Stimulated activated naive CD8-positive, alpha-beta T cell treated with anti-CD3 and anti-CD28 coated beads, Interleukin-15, Interleukin-2, amounts not matched to agents 100 U/mL and 50 U/mL, for 24 hours (primary cell): ENCODE measurements at places on chromosomes 3 and 15.

GRCh38 chr15:92294759-92295158, 98.9 kb upstream of the ST8SIA2 start:
- DNase-seq = no peak

DNA sequence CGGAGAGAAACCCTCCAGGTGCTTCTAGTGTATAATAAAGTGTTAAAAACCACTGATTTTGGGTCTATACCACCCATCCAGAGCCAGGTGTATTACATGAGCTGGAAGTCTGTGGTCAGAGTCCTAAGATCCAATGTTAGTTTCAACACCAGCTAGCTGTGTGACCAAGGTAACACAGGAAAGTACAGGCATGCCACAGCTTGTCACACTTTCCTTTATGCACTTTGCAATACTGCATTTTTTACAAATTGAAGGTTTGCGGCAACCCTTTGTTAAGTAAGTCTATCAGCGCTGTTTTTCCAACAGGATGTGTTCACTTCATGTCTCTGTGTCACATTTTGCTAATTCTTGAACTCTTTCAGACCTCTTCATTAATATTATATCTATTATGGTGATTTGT, 201.3 kb upstream of the PRICKLE2 start:
- DNase-seq = no peak

DNA sequence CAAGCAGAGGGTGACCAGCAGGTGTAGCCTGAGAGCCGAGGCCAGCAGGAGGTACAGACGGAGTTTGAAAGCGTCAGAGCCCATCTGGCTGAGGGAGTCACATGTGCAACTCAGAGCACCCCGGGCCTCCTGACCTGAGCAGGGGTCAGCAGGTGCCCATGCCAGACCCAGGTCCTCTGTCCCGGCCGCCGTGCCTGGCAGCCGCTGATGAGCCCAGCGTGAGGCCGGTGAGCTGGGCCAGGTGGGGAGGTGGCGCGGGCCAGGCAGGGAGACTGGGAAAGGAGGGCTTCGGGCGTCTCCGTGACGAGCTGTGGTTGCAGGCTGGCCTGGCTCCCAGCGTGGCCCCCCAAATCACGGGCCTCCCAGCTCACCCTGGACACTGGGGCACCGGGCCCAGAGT, 130.9 kb downstream of the CHSY1 start:
- no peak for DNase-seq

GRCh38 chr3:127106456-127106855, 86.5 kb upstream of the PRR23E start:
- no peak for DNase-seq

DNA sequence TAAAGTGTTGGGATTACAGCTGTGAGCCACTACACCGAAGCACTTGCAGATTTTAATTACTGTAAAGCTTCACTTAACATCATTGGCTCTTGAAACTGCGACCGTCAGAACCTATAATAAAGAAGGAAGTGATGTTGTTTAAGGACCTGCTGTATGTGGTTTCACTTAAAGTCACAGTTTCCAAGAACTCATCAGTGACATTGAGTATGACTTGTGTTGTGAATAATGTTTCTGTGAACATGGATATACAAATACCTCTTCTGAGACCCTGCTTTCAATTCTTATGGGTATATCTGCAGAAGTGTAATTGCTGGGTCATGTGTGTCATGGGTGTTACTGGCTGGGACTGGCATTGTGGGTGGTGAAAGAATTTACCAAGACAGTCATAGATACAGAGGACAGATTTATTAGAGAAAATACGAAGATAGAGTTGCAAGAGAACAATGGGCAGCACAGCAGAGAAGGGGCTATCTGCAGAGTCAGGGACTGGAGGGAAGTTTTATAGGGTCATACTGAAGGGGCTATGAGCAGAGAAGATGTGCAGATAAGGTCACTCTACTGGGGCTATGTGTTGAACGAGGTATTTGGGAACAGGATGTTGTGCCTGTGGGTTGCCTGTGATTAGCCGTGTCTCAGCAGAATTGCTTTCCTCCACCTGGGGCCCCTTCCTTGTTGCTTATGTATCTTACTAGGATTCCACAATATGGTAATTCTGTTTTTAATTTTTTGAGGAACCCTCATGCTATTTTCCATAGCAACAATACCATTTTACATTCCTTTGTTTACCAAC, 4.5 kb downstream of the NDUFB5 start:
- no peak for DNase-seq

GRCh38 chr3:154384479-154384878, 45.5 kb downstream of the GPR149 start:
- no peak for DNase-seq

DNA sequence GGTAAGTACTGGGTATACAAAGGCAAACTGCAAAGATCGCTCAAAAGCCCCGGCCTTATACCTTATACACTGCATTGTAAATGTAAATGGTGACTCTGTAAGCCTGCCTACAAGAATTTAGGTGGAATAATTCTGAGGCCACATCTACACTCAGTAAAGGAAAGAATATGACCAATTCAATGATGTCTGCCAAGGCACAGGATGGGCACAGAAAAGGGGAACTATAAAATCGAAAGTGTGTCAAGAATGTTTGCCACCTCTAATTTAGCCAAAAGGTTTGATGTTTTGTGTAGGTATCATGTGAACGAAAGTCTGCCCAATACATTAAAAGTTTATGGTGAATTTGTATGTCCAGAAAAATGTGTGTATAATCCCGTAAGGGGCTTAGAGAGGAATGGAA, 96.1 kb downstream of the FOXP1 start:
- DNase-seq = no peak

DNA sequence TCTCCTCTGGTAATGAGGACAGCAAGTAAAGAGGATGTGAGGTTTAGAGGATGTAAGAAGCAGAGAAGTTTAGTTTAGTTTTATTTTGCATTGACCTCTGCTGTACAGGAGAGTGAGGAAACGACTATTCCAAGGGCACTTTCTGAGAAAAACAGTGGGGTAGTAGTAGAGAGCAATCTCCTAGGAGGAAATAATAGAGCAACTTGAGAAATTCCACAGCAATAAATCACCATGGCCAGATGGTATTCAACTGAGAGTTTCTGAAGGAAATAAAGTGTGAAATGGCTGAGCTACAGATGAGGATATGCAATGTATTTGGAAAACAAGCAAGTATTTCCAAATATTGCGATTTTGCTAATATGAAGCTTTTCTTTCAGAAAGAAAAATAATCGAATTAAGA, 118.9 kb downstream of the DPH6 start:
- DNase-seq = no peak

- DNase-seq = no peak
These were observed 7.8 kb downstream of the SPG21 start for GRCh38 chr15:64981812-64982431.

GRCh38 chr15:73596174-73596573, 37.0 kb downstream of the NPTN start:
- DNase-seq = no peak

DNA sequence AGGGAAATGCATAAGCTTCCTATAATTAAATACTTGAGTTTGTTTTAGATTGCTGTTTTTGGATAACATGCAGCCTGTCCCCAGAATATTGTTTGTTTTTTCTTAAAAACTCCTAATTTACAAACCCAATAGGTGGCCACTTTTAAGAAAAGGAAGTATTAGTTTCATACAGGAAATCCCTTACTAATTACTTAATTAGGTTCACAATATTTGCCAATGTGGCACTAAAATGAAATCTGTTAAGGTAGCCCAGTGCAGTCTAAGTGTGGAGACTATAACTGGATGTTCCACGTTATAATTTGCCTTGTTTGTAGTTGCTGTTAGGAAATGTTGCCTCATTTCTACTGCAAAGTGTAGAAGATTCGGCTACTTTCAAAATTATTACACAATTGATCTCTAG, 195.8 kb downstream of the BBX start:
- no peak for DNase-seq

DNA sequence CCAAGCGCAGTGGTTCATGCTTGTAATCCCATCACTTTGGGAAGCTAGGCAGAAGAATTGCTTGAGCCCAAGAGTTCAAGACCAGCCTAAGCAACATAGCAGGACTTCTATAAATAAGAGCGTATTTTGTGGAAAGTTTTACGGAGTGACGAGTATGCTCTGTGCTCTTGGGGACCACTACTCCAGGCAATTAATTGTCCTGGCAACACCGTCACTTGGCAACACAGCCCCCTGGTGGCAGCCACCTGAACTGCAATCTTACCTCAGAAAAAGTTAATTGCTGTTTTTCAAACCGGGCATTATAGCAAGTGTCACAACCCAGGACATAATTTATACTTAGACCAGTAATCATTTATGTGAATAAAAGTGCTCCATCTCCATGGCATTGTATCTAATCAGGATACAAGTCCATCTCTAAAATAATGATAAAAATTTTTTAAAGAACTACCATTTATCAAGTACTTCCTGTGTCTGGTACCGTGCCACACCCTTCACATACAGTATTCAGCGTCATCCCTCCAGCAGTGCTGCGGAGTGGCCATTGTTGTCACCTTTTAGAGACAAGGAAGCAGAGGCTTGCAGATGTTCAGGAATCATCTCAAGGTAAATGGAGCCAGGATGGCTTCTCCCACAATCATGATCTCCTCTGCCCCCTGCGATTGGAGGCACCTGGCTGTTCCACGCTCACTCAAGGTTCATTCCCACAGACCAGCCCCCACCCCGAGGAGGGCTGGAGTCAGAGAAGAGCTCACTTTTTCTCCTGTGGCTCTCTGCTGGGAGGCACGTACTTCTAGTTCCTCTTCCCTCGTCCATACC, 34.5 kb downstream of the PLA2G4D start:
- DNase-seq = peak; percentile 76

DNA sequence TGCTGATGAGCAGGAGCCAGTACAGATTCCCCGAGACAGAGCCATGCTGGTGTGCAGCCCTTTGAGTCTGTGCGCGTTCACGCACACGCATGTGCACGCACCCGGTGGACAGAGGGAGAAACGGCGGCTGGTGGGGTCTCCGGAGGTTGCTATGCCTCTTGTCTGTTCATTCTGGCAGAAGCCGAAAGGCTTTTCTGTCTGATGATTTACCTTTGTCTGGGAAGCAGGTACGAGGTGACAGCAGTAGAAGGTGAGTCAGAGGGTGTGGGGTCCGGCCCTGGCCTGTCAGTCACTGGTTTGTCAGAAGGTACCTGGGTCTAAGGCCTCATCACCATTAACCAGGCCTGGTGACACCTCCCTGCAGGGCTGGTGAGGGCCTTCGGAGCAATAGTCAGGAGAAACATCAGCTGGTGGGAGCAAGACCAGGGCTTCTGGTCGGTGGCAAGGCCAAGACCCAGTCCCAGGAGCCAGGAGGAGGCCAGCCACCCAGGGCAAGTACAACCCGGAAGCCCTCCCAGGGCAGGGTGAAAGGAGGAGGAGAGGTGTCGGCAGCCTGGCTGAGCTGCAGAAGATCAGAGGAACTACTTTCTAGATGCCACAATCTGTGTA, 7.5 kb downstream of the PCSK6 start:
- no peak for DNase-seq

GRCh38 chr3:97293596-97294131, 470.9 kb upstream of the ARL6 start:
- DNase-seq = no peak

DNA sequence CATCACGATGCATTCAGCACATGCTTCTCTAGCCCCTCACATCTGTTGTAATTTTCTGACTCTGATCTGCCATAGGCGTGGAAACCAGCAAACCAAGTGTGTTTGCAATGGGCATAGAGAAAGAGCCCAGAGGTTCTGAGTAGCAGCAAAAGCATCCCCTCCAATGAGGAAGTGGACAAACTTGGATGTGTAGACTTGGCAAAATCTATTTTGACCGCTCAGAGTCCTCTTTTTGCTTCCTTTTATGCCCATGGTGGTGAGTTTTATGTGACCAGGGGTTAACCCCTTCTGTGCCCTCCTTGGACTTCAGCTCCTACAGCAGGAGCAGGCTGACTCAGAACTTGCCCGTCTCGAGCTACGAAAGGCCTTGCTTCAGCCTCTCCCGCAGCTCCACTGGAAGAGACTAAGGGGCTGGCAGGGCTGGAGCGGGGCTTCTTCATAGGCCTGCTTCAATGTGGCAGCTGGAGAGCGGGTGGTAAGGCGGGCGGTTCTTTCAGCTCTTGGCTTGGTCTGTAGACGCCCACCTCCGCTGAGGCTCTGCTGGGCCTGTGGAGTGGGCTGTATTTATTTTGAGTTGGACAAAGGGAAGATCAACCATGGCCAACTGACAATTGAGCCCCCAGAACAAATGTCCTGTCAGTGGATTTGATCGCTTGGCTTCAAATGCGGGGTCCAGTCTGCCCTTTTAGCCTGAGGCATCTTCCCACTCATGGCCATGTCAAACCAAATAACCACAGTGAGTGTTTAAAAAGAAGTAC, 6.5 kb upstream of the ETV5 start:
- DNase-seq = no peak

- no peak for DNase-seq
These were observed 102.3 kb upstream of the PROK2 start for GRCh38 chr3:71887256-71887655.

GRCh38 chr15:64187396-64188191, 24.8 kb upstream of the PPIB start:
- DNase-seq = no peak

DNA sequence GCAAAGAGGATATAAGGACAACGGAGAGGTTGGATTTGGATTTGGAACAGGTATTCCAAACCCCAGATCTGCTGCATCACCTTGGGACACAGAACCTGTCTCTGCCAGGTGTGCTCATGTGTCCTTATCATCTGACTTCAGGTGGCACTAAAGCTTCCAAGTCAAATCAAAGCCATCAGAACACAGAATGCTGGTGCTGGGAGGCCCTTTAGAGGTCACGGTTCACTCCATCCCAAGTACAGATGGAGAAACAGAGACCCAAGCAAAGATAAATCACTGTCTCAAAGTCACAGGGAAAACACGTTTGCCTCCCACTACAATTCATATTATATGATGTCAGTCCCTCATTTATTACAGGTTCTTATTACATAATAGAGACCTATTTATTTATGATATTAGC, 72.8 kb downstream of the HES1 start:
- DNase-seq = no peak
